Hypothalamus (tissue), 51 donors: ENCODE measurements at places on chromosomes 2 and 18.

DNA sequence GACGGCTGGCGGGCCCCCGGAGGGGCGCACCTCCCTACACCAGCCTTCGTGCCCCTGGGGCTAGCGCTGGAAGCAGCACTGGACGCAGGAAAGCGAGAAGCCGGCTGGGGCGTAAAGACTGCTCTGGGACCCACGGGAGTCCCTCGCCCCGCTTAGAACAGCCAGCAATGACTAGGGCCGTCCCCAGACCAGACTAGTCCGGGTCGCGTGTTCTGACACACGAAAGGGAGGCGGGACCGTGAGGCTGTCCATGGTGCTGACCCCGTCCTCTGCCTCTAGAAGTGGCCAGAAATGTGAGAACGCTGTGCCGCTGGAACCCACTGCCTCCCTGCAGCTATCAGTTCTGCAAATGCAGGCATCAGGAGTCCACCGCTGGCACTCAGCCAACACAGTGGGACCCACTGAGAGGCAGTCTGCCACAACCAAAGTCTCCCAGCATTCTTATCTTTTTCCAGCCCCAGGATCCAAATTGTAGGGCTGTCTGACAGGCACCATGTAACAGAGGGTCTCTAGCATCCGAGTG is at the start of gene UCN:
Gene UCN (minus strand): TSS at position 87 of the 523 bp plus-strand sequence. CDS start 550 bp downstream, outside the sequence.
- DNase-seq = no peak

DNA sequence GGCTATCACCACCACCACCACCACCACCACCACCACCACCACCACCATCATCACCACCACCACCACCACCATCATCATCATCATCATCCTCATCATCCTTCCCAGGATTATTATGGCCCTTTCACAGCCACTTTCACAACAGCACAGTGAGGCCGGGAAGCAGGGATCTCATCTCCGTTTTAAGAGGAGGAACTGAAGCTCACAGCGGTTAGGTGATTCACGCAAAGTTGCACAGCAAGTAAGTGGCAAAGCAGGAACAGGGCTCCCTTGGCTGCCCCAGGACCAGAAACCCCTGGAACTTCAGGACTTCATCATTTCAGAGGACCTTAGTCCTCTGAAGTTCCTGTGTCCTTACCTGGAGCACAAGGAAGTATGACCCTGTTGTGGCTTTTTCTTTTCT is 26.8 kb downstream of the MRPL35 start:
- no peak for DNase-seq

- DNase-seq = peak; percentile 81
Measured at GRCh38 chr2:199459286-199460100, 1.8 kb upstream of the SATB2 start.

- DNase-seq = no peak
Measured at GRCh38 chr2:18824325-18824790, 235.0 kb upstream of the NT5C1B start.

GRCh38 chr2:28326469-28326805 is 66.2 kb upstream of the FOSL2 start:
- no peak for DNase-seq

GRCh38 chr2:14936426-14936825 is 303.9 kb downstream of the LRATD1 start:
- no peak for DNase-seq

DNA sequence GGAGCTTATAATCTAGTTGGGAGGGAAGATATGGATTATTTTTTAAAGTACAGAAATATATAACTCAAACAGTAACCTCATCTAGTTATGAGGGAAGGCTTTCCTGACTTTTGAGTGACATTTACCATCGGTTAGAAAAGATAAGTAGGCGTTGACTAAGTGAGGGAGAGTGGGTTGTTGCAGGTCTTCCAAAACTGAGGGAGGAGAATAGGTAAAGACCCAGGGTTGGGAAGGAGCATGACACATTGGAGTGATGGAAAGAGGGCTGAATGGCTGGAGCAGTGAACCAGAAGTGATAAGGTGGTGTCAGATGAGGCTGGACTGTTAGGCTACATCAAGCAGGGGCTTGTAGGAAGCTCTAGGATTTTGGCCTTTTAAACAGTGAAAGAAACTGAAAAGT is 10.6 kb upstream of the NUP35 start:
- no peak for DNase-seq

DNA sequence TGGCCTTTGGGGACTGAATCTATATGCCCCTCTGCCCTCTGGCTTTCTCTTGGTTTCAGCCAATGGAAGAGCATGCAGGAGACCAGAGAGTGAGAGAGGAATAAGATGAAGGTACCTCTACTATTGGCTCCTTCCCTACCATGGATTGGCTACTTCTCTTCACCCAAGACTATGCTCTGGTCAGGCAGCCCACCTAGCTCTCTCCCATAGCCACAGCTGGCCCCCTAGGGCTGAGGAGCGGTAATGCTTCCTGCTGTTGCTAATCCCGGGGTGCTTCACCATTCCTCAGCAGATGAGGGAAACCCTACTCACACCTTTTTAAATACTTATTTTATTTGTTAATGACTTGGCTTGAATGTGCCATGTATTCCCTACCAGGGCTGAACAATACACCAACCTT is 142.4 kb downstream of the MREG start:
- DNase-seq = no peak

GRCh38 chr2:175624785-175625184 is 377.3 kb downstream of the LNPK start:
- no peak for DNase-seq

DNA sequence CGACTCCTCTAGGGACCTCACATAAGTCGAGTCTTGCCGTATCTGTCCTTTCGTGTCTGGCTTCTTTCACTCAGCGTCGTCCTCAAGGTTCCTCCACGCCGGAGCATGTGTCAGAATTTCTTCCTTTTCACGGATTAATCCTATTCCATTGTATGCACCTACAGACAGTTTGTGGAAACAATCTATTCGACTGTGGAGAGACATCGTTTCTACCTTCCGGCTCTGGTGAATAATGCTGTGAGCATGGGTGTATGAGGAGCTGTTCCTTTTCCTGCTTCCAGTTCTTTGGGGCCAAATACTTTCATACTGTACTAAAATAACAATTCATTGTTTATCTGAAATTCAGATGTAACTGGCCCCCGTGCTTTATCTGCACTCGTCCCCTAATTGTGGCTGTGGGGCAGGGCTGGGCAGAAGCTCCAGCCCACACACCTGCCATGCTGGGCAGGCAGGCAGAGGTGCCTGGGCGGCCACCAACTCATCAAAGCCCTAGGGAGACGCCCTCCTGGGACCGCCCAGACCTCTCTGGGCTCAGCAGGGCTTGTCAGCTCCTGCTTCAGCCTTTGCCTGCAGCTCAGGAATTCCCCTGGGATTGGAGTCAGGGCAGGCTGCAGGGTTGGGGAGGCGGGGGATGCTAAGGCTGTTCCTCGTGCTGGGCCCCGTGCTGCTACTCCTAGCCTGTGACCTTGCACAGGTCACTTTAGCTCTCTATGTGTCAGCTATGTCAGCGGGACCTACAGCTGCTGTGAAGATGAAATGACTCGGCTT is 14.5 kb downstream of the GPC1 start:
- no peak for DNase-seq

DNA sequence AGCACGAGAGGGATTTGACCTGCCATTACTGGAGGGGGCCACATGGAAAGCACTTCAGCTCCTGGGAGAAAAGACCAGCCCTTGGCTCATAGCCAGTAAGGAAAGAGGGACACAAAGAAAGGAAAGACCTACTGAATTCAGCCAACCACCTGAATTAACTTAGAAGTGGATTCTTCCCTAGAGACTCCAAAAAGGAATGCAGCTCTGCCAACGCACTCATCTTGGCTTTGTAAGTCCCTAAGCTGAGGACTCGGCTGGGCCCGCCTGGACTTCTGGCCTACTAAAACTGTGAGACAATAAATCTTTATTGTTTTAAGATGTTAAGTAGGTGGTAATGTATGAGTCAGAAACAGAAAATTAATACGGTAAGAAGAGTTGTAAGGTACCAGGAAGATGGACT is 11.5 kb downstream of the ATF2 start:
- no peak for DNase-seq

GRCh38 chr18:76405681-76406356 is 89.2 kb downstream of the ZNF516 start:
- DNase-seq = no peak

DNA sequence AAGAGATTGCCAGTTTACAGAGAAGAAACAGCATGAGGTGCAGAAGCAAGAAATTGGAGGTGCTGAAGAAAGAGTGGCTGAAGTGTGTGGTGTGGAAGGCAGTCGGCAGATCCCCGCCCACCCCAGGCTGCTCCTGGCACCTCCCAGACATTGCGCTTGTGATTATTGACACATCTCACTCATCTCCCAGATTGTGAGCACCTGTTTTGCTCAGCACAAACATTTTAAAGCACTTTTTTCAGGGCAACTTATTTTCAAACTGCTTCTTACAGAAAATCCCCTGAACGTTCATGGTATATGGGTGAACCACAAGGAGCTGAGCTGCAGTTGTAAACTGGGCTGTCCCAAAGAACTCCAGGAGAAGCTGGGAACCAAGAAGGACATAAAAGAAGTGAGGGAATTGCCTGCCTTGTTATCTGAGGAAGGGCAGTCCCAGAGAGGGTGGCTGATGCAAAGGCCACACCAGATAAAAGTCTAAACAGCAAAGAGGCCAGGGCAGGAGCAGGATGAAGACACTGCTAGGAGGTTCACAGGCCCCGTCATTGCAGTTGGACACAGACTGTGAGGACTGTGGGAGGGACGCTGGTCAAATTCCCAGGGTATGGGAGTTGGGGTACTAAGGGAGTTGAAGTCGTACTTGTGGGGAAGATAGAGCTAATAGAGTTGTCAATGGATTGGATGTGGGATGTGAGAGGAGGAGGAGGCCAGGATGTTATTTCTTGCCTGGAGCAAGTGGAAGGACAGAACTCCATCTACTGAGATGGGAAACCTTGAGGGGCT is 65.1 kb downstream of the INPP4A start:
- no peak for DNase-seq

- no peak for DNase-seq
Measured at GRCh38 chr2:241567776-241568175, 9.2 kb downstream of the BOK start.

- no peak for DNase-seq
Measured at GRCh38 chr2:134441153-134441863, 187.4 kb downstream of the MGAT5 start.

- DNase-seq = no peak
Measured at GRCh38 chr2:73283545-73284295, 558 bp downstream of the FBXO41 start.
